ENCODE measurements at places on chromosomes 3 and 15.

GRCh38 chr3:115381573-115381912, 234.5 kb upstream of the ZBTB20 start:
- no peak for DNase-seq

- peak; percentile 88 for DNase-seq
Measured at GRCh38 chr3:160399125-160400029, at the start of the genes IFT80 and SMC4. IFT80 (minus strand) TSS chr3:160399225; CDS start chr3:160384600, 14,625 bp downstream. SMC4 (plus strand) TSS chr3:160399650; CDS start chr3:160400827, 1,177 bp downstream.

GRCh38 chr3:107769882-107770281, 247.1 kb downstream of the BBX start:
- DNase-seq: no peak

DNA sequence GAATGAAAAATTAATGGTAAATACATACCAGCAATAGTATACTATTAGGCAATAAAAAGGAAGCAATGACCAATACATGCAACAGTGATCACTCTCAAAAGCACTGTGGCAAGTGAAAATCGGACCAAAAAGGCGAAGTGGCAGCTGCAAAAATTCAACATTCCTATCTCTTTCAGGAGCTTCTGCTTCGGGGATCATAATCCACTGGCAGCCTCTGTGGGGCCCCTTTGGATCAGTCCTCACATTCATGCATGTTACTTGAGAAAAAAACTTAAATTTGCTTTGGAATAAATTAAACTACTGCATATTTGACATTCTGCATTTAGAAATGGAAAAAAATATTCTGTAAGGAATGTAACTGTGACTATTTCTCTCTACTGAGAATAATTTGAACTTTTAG, 425.6 kb downstream of the NR2F2 start:
- DNase-seq: no peak

- no peak for DNase-seq
Measured at GRCh38 chr15:48766196-48766595, 44.7 kb downstream of the CEP152 start.

DNA sequence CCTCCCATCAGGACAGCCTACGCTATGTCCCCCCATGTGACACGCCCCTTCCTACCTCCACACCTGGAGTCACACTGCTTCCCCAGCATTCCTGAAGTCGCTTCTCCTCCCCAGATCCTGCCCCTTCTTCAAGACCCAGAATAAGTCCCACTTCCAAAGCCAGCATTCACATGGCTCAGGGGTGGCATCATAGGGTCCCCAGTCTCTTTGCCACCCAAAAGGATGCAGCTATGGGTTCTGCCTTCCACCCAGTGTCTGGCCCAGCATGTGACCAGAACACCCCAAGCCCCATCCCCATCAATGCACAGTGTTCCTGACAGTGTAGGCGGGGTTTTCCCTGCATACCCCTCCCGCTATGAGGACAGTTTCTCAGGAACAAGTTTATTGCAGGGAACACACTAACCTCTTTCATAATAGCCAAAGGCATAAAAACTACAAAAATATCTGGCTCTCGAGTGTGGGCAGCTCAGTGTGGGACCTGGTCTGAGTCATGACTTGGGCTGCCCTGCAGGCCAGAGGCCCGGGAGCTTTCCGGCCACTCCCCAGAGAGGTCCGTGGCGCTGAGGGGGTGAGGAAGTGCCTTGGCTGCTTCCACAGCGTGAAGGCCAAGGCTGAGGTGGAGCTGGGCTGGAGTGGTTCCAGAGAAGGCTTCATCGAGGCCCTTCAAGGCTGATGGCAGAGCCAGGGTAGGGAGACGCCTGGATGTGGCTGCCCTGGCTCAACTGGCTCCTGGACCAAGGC, 5.8 kb downstream of the ISLR start:
- no peak for DNase-seq

DNA sequence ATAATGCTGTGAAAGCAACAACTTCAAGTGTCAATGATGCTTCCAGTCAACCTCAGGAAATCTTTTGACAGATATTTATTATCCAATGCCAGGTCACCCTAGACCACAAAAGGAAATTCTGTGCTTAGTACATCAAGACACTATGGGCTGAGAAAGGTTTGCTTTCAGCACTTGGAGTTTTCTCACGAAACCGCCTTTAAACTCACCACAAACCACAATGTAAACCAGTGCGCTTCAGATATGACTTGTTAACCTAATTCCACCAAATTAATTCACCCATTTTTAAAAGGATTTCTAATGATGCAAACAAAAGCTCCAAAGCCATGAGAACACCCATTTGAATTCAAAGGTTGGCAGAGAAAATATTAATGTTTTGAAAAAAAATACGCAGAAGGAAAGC, 292.9 kb upstream of the NR2F2 start:
- no peak for DNase-seq

DNA sequence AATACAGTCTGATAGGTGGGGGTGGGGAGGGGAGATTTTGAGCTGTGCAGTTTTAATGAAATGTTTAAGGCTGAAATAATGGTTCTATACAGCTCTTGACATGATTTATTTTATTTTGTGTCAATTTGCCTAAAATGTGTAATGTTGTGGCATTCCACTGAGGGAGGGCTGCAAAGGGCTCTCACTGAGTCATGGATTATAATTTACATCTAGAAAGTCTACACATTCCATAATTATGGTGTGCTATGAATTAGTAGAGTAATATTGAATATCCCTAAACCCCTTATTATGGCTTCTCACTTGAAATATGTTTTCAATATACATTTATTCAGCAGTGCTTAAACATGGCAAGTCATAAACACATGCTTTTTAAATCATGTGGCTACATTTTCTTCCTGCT, 103.9 kb downstream of the RARB start:
- DNase-seq: no peak

- no peak for DNase-seq
Measured at GRCh38 chr3:127761441-127761801, 60.9 kb downstream of the MGLL start.

DNA sequence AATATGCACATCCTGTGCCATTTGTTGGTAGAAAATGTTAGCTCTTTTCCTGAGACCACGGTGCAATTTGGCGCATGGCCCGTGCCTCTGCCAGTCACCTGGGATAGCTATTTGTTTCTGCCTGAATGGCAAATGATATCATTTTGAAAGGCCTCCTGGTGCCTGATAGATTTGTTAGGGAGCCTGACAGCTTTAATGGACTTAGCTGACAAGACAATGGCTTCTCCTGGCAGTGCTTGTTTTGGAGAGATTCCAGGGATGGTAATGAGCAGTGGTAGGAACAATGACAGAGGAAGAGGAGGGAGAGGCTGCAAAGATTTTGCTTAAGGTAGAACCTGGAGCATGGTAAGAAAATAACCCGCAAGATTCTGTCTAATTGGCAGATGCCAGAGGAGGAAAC, 268.5 kb downstream of the CLSTN2 start:
- DNase-seq: no peak

- no peak for DNase-seq
Measured at GRCh38 chr3:159486580-159486979, 502.1 kb upstream of the IL12A start.

DNA sequence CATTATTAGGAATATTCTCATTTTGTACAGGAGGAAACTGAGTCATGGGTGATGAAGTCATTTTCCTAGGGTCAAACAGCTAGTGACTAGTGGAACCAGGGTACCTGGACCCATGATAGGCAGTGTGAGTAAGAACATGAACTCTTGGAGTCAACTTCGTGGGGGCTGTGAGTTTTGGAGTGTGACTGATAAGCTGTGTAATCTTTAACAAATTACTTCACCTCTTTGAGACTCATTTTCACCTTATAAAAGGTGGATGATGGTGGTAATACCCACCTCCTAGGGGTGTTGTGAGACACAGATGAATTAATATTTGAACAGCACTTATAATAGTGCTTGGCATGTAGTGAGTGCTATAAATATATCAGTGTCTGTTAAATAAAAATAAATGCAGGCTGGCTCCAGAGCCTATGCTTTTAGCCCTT, 9.1 kb downstream of the SEMA6D start:
- DNase-seq: no peak

- DNase-seq: no peak
Measured at GRCh38 chr15:48981941-48982340, 18.2 kb upstream of the SHC4 start.

DNA sequence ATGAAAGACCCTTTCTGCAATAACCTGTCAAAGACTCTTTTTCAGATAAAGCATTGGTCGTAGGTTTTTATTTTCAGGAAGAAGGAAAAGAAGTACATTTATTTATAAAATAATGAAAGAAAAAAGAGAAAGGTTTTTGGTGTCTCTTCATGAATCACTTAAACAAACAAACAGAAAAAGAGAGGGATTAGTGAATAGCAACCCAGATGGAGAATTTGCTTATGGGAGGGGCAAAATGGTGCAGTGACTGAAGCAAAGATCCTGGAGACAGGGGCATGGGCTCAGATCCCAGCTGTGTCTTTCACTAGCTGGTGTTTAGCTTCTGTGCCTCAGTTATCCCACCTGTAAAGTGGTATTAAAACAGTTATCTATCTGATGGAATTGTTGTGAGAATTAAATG, 78.6 kb upstream of the PFN2 start:
- no peak for DNase-seq

GRCh38 chr3:113275929-113276750, 64.8 kb downstream of the BOC start:
- DNase-seq: no peak

DNA sequence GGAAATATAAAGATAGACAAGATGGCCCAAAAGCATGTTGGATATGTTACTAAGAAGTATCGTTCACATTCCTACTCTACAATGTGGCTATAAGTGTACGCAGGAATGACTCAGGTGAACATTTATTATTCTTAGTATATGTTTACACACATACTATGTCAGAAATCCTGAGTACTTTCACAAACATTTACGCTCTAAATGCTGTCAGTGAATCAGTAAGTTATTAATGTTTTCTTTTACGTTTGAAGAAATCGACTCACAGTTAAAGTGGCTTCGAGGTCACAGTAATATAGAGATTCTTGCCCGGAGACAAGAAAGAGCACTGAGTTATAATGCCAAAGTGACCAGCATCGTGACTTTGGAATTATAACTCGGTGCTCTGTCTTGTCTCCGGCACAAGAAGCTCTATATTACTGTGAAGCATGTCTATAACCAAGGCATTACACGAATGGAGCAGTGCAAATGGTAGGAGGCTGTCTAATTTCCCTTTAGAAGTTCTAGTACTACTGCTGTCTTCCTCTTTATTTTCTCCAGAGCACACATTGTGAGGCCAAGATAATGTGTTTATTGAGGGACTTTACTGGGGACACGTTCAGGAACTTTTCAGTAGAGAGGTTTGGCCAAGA, 61.8 kb upstream of the P3H2 start:
- no peak for DNase-seq

DNA sequence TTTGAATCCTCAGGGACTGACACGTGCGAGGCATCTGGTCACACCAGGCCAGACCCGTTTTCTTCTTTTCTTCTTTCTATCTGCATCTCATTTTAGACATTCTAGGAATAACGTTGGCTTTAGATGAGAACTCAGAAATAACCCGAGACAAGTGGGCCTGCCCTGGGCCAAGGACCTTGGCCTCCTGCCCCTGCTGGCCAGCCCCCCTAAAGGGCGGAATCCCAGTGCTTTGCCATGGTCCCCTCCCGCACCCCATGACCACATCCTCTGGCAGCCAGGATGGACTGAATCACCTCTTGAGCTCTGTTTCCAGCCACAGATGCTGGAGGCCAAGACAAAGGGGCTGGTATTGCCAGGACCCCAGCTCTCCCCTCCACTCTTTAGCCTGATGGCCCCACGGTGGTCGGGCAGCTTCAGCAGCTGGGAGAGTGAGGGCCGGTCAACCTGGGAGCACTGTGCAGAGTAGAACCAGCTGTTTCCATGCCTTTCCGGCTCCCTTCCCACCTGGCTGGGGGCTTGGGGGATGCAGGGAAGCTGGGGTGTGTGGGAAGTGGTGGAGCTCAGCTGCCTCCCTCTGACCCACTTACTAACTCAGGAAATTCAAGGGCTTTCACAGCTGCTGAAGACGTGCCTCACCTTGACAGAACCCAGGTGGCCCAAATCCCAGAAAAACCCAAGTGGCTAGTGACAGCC, 190.9 kb downstream of the FAM43A start:
- no peak for DNase-seq

DNA sequence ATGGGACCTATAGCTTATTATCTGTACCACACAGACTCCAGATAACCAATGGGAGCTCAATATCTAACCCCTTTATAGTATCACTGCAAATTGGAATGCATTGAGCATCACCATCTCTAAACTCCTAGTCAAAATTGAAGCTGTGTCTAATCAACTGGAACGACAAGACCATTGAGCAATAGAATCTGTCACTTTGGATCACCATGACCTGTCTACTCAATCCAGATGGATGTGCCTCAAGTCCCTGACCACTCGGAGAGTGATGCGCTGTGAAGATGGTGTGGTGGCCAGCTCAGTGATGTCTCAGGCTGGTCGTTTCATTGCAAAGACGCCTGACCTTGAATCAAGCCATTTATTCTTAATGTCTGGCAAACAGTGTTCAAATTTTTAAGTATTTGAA, 160.5 kb downstream of the SEMA6D start:
- no peak for DNase-seq

- DNase-seq: no peak
Measured at GRCh38 chr3:115804200-115804599, 180.9 kb downstream of the GAP43 start.

DNA sequence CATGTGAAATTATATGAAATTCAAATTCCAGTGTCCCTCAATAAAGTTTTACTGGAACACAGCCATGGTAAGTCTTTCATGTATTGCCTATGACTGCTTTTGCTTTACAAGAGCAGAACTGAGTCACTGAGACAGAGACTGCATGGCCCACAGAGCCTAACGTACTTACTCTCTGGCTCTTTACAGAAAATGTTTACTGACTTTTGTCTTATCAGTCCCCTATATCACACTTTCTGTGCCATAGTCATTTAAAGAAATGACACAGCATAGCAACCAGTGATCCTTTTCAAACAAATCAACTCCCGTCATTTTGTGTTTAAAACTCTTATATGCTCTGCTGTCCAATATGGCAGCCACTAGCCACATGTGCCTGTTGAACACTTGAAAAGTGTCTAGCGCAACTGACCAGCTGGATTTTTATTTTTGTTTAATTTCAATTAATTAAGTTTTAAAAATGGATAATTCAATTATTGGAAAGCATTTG, 129.7 kb upstream of the CDIN1 start:
- no peak for DNase-seq

GRCh38 chr15:91128016-91128415, 28.0 kb downstream of the SV2B start:
- DNase-seq: no peak

- DNase-seq: no peak
Measured at GRCh38 chr3:33577588-33577987, 137.4 kb upstream of the UBP1 start.

DNA sequence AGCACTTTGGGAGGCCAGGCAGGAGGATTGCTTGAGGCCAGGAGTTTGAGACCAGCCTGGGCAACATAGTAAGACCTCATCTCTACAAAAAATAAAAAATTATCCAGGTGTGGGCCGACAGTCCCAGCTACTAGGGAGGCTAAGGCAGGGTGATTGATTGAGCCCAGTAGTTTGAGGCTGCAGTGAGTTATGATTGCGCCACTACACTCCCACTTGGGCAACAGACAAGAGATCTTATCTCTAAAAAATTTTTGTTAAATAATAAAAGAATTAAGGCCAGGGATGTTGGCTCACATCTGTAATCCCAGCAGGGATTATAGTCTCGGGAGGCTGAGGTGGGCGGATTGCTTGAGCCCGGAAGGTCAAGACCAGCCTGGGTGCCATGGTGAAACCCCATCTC, 25.8 kb upstream of the NFKBIZ start:
- no peak for DNase-seq

Data from stimulated activated CD4-positive, alpha-beta T cell treated with anti-CD3 and anti-CD28 coated beads, Interleukin-1b, Interleukin-23, amount 100 ng/mL, for 24 hours (primary cell).